T-helper 2 cell treated with Interferon-gamma antibody and Interleukin-4, amounts not matched to agents 5 μg/mL and 100 μg/mL, for 36 hours (primary cell): ENCODE measurements at places on chromosomes 6 and 20.

GRCh38 chr6:79833964-79834284 lies 113.4 kb downstream of the ELOVL4 start:
- DNase-seq = no peak

DNA sequence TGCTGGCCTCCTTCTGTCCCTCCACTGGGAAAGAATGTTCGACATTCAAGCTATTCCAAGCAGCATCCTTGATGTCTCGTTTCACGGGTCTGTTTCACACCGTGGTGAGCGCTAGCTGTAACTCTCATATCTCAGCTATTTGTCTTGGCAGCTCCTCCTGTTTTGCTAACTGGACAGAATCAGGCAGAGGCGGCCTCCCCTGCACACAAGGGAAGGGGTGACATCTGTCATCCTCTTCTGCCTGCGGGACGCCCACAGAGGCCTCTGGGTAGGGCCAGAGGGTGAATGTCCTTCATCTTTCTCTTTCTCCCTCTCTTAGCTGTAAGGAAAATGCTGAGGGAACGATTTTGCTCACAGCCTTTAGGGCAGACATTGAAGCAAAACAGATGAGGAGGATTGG lies 232.8 kb upstream of the GMDS start:
- DNase-seq = no peak

GRCh38 chr6:109738255-109738654 lies 47.2 kb downstream of the FIG4 start:
- no peak for DNase-seq

GRCh38 chr6:2952557-2953095 lies 18.7 kb downstream of the SERPINB6 start:
- DNase-seq = peak; percentile 57

DNA sequence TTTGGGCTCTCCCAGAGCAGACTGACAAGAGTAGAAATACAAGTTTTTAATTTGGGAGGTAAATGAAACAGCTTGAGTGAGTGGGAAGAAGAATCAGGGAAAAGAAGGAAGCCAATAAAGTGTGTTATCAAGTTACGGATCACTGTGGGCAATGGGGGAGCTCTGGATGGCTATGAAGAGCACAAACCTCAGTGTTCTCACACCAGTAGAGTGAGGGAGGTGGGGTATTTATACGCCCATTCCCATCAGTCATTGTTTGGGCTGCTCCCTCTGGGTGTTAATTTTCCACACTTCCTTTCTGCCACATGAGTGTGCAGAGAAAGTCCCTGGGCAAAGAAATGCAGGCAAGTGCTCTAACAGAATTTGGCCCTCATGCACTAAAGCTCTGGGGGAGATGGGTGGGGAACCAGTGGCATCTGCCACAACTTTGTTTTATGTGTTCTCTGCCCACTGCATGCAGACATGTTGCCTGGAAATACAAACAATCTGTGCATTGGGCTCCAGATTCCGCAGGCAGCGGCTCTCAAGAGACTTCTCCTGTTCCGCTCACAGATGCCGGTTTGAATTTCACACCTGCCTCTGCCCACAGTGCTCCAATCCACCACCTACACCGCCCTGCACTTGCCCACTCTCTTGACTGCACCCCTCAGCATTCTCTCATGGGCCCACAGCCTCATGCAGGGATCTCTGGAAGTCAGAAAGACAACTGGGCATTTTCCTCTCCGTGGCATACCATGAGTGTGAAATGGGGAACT lies 211.1 kb upstream of the RNF24 start:
- no peak for DNase-seq

GRCh38 chr6:146065690-146066089 lies 36.8 kb downstream of the GRM1 start:
- no peak for DNase-seq

DNA sequence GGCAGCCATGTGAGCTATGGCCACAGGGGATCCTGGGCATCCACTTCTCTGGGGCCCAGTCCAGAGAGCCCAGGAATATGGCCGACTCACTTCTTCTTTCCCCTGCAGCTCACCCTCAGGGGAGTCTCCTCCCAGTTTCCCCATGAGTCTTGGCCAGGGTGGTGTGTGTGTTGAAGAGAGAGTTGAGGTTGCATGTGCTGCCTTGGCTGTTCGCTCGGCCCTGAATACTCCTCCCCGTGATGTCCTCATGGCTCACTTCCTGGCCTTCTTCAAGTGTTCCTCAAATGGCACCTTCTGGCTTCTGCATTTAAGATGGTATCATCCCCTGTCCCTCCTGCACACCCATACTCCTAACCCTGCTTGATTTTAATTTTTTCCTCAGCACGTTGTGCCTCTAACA lies 3.2 kb upstream of the TREML1 start:
- no peak for DNase-seq
